T-helper 22 cell (primary cell): ENCODE measurements at places on chromosomes 2 and 18.

DNA sequence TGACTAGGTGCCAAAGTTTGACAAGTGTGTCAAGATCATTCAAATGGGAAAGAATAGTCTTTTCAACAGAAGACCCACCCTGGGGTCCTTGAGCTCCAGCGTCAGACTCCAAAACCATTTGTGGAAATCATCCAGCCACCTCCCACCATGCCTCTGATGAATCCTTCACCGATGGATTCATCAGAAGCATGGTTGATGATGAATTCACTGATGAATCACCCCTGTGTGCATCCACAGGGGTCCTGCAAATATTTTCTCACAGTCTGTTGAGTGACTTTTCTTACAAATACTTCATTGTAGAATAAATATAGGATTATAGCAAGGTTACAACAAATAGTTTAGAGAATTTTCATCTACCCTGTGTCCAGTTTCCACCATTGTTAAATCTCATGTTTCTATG is 4.3 kb downstream of the UGT1A9 start:
- no peak for DNase-seq

DNA sequence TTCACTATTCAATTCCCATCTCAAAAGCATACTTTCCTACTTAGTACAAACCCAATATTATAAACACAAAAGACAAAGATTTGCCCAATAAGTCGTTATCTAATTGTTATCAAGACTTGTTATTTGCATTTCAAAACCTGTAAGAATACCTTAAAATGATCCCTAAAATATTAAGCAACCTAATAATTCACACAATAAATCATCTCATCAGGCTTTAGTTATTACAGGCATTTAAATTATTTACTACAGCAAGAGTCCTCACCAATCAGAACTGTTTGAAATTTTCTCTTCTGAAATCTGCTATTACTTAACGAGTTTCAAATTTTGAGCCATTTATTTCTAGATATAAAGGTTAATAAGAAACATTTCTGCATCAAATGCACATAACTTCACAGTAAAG is 1.6 kb downstream of the CCDC88A start:
- DNase-seq: no peak

DNA sequence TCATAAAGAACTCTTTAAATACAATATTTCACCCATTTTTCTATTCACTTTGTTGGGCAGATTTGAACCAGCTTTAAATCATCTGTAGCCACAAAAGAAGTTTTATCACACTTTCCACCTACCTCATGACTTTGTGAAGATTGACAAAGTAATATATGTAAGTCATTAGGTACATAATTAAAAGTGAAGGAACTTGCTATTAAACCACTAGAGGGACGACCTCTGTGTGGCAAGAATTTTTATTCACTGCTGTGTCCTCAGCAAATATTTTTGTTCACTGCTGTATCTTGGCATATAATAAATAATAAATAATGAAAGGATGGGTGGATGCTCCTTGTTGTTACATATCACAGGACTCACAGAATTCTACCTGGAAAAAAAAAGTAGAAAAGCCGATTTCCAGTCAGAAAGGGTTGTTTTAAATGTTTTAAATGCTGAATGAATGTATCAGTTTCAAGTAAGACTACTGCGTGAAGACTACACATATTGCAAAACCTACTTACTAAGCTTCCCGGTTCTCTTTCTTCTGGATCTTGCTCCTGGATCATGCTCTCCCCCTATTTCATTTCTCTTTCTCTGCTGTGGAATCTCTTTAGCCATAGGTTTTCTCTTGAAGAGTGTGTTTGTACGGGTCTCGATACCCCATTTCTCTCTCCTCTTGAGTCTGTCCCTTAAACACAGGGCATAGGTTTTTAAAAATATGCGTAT is 44.8 kb downstream of the KCMF1 start:
- no peak for DNase-seq

GRCh38 chr2:17306706-17307105 is 211.5 kb downstream of the RAD51AP2 start:
- no peak for DNase-seq

GRCh38 chr2:230868161-230868946 is 3.6 kb downstream of the ITM2C start:
- DNase-seq: no peak

DNA sequence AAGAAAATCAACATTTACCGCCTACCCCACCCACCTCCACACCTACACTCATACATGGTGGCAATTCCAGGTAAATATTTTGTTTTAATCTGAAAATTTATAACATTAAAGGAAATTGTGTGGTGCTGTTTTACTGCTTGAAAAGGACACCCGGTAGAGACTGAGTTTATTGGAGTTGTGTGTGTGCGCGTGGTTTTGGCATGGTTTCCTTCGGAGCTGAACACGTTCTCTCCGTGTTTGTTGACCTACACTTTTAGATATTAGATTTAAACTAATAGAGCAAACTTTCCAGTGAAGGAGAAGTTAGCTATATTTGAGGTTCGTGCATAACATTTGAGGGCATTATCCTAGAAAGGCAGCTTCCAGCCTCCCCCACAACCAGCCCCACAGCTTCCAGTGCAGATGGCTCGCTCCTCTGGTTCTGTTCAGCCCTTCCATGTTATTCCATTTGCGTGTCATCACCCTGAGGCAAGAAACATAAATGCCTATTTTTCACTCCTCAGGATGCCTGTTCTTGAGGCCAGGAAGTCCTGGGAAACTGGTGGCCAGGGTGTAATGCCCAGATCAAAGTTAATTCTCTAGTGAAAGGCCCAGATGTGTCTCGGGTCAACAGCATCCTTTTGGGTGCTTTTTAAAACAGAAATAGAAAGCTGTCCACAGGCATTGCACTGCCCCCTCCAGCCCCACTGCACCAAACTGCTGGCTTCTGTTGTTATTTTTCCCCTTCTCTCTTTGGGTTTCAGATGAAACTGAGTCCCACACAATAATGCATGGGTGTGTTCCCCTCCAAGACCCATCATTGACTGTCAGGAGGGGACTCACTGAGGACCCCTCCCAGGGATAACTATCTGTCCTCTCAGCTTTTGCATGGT is 190.2 kb downstream of the SETBP1 start:
- DNase-seq: no peak

DNA sequence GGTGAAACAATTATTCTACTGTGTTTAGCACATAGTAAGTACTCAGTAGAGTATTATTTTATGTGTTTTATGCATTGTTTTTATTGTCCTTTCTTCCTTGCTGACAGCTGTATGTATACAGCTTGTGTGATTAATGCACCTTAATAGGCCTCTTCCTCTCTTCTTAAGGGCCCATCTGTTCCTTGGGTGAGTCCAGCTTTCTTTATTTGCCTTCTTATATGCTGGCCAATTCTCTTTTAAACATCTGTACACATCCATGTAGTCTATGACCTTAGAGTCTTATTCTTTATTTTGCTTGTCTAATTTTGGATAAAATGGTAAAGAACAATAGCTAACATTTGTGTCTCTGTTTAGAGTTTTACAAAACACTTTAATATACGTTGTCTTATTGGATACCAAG is 333.7 kb upstream of the MEIS1 start:
- DNase-seq: no peak

DNA sequence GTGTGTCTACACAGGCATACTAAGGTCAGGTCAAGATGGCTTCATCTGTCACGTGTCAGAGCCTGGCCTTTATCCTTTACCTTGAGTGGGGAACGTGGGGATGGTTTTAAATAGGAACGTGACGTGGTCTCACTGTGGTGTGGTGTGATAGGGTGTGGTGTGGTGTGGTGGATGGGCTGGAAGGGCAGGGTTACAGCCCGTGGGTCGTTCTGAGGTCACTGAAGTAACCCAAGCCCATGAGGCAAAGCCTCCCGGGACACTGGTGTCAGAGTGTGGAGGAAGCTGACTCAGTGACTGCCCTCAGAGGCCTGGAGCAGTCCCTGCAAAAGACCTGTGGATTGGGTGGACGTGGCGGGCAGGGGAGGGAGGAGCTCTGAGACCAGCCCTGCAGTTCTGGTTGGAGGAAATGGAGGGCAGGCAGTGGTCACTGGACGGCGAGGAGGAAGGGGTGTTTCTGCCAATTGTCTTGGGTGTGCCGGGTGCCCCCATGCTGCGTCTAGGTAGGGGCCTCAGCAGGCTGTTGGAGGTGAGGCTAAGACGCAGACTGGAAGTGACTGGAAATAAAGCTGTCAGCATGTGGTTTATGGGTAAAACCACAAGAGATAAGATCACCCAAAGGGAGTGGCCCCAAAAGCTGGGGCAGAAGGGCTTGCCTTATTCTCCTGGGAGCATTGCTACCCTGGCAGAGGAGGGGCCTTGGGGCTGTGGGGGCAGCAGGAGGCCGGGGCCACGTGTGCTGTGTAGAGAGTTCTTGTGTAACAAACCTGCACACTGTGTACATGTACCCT is 84.8 kb downstream of the SH3RF3 start:
- peak; percentile 56 for DNase-seq
